ENCODE measurements at places on chromosomes 1 and 21. TPM values are rescaled to one million over a fixed set of nuclear protein-coding genes. Genes with fewer than 3 reads are reported as not detected.
A peak's percentile ranks its signal among the peaks of the same experiment; 100 is the strongest.

GRCh38 chr1:158022554-158023312 lies 29.3 kb downstream of the KIRREL1 start:
- no peaks in the 10 kb centered on the region for H3K36me3 ChIP-seq
- no peaks in the 10 kb centered on the region for H3K4me1 ChIP-seq
- DNase-seq, result no peak
- H3K4me3 ChIP-seq, result no peak overlapping the region
- no peaks in the 10 kb centered on the region for H3K27me3 ChIP-seq

DNA sequence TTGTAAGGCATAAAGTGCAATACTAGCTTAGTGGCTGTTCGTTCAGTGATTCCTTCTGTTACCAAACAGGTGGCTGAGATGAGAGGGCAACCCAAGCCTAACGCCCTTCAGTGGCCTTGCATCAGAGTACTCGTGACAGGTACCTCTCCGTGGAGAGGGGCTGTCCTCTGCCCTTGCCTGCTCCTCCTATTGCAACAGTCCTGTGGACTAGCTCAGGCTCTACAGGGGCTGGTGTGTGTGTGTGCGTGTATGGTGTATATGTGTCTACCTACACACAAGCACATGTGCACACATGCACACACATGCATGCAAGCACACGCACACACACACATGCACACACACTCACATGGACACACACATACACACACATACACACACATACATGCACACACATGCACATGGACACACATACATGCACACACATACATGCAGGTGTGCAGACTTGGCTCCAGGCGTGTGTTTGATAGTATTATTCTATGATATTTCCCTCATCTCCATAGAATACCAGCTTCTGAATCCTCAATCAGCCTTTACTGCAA lies 15.1 kb downstream of the TFF3 start:
- H3K4me1 ChIP-seq, result no peaks in the 10 kb centered on the region
- H3K4me3 ChIP-seq, result no peak overlapping the region
- no peaks in the 10 kb centered on the region for H3K27me3 ChIP-seq
- H3K27ac ChIP-seq, result no peak overlapping the region
- no peak for DNase-seq
- peaks cover 19% of the 10 kb centered on the region for H3K36me3 ChIP-seq

The ETV3 gene
- total RNA-seq, result 35.9 TPM

DNA sequence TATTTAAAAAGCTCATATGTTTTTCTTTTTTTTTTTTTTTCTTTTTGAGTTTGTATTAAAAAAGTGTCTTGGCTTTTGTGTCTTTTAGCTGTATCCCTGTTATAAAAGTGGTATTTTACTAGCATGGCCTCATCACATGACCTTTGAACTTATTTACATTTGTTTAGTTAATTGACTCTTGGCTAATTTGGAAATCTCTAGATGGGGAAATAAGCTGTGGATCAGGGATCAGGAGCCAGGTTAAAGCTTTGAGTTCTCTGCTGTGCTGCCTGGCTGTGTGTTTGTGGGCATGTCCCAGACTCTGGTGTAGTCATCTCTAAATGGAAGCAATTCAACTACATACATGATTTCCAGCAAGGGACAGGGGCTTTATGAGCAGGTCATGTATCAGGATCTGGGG lies 56.5 kb downstream of the HHAT start:
- H3K36me3 ChIP-seq, result no peaks in the 10 kb centered on the region
- H3K4me3 ChIP-seq, result no peak overlapping the region
- no peaks in the 10 kb centered on the region for H3K27me3 ChIP-seq
- H3K4me1 ChIP-seq, result no peaks in the 10 kb centered on the region

The DCST2 gene
- total RNA-seq, result 0.90 TPM

DNA sequence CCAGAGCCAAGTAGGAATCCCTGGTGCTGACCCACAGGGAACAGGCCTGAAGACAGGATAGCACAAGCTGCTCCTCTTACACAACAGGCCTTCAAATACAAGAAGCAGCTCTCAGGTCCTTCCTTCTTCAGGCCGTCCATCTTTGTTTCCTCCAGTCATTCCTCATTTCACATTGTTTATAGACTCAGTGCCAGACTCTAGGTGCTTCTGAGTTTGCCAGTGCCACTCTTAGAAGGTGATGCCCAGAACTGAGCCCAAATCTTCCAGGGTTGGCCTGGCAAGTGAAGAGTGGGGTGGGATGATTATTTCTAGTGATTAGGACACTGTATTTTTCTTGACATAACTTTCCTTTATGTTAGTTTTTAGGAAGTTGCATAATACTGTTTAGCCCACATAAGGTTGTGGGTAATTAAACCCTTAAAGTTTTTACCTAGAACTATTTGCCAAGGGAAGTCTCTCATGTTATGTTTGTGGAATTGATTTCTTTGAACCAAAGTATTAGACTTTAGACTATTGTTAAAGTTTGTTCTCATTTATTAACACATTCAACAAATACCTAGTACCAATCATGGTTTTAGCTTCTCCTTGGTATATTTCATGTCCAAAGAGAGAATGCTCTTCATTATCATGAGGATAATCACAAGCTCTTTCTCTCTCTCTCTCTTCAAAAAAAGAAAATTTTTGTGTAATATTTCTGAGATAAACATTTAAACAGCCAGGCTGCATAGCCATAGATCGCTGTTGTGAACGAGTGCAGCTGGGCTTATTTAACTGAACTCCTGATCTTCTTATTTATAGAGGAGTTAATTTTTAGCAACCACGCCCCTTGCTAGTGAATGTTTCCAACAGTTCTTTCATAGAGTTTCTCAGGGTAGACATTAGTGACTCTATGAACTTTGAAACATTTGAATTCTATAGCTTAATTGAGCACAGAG lies 47.7 kb downstream of the PGM1 start:
- H3K4me3 ChIP-seq, result no peak overlapping the region
- H3K27me3 ChIP-seq, result no peaks in the 10 kb centered on the region
- peaks cover 7% of the 10 kb centered on the region for H3K36me3 ChIP-seq
- no peak for DNase-seq
- H3K4me1 ChIP-seq, result no peaks in the 10 kb centered on the region
- H3K27ac ChIP-seq, result no peak overlapping the region

The RHCE gene
- not detected for total RNA-seq

The SLC5A9 gene
- not detected for total RNA-seq

- H3K27me3 ChIP-seq, result no peaks in the 10 kb centered on the region
- H3K36me3 ChIP-seq, result no peaks in the 10 kb centered on the region
- no peak overlapping the region for H3K4me3 ChIP-seq
- no peak overlapping the region for H3K27ac ChIP-seq
- DNase-seq, result no peak
Measured at GRCh38 chr1:184218458-184219075, 167.0 kb downstream of the TSEN15 start.

DNA sequence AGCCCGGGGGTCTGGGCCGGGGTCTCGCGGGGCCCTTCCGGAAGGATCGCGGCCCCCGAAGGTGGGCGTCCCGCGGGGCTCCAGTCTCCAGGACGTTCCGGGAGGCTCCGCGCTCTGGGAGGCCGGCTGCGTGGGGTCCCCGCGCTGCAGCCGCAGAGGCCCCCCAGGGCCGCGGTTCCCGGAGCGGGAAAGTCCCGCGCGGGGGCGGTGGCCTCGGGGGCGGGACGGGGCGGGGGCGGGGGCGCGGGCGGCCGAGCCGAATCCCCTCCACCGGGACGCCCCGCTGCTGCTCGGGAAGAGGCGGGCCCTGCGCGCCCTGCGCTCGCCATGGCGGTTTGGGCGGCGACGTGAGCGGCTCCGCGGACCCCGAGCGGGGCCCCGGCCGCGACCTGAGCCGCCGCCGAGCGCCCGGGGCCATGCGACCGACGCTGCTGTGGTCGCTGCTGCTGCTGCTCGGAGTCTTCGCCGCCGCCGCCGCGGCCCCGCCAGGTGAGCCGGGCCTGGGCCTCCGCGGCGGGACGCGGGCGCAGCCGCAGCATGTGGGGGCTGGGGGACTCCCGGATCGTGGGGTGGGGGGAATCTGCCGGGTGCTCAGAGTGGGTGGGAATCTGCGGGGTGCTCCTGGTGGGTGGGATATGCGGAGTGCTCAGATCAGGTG lies at the start of gene IFNGR2:
Gene IFNGR2, plus strand, starts transcription at position 286 of the 658 bp plus-strand sequence. Its CDS starts 131 bp downstream, at position 417.
- peaks cover 77% of the 10 kb centered on the region for H3K4me1 ChIP-seq
- no peaks in the 10 kb centered on the region for H3K27me3 ChIP-seq
- peak within 1 kb of the TSS; percentile 87 for H3K27ac ChIP-seq
- DNase-seq, result peak; percentile 76
- H3K36me3 ChIP-seq, result peaks cover 4% of the 10 kb centered on the region
- peak within 1 kb of the TSS; percentile 91 for H3K4me3 ChIP-seq

DNA sequence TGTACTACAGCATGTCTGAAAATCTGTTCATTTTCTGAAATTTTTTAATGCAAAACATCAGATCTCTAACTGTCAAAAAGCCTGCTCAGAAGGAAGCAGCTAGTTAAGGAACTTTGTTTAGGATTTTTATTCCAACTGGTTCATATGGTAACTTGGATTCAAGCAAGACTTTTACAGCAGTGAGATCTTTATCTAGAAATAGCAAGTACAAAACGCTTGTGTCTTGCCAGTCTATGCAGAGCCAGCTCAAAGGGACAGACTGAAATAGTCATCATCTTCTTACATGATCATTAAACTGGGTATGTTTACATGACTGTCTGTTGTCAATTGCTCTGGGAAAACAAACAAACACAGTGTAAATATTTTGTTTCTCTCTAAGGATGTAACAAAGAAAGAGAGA lies 37.6 kb downstream of the DDAH1 start:
- H3K4me1 ChIP-seq, result peaks cover 10% of the 10 kb centered on the region
- H3K36me3 ChIP-seq, result no peaks in the 10 kb centered on the region
- H3K27ac ChIP-seq, result no peak overlapping the region
- DNase-seq, result no peak

The FGR gene
- 57.0 TPM for total RNA-seq
